ENCODE measurements at places on chromosomes 6 and 20. TPM values are rescaled to one million over a fixed set of nuclear protein-coding genes. Genes with fewer than 3 reads are reported as not detected.

SOBP gene
- 27.7 TPM for total RNA-seq

MRS2 gene
- 22.3 TPM for total RNA-seq

TENT5A gene
- 154 TPM for total RNA-seq

MYCT1 gene
- 25.1 TPM for total RNA-seq

ERVFRD-1 gene
- total RNA-seq: not detected

FAM217A gene
- not detected for total RNA-seq

CPXM1 gene
- 46.9 TPM for total RNA-seq

HLA-DOB gene
- 0.42 TPM for total RNA-seq

PAX1 gene
- not detected for total RNA-seq

RIMS4 gene
- 2.4 TPM for total RNA-seq

PDYN gene
- not detected for total RNA-seq

GSTA3 gene
- total RNA-seq: not detected

REV3L gene
- total RNA-seq: 132 TPM

BTN3A1 gene
- 39.8 TPM for total RNA-seq

ABHD16B gene
- total RNA-seq: not detected

MICB gene
- total RNA-seq: 1.6 TPM

CLDN20 gene
- not detected for total RNA-seq

TREML4 gene
- total RNA-seq: not detected

GATA5 gene
- 6.6 TPM for total RNA-seq

EDN3 gene
- total RNA-seq: 3.1 TPM

NOP56 gene
- 75.1 TPM for total RNA-seq

MEP1A gene
- not detected for total RNA-seq

EEF1A2 gene
- 11.2 TPM for total RNA-seq

ARFGEF3 gene
- 9.6 TPM for total RNA-seq

BFSP1 gene
- total RNA-seq: 3.3 TPM

CAGE1 gene
- not detected for total RNA-seq

FAM184A gene
- total RNA-seq: 12.1 TPM

TRIM26 gene
- total RNA-seq: 13.6 TPM

RBBP8NL gene
- total RNA-seq: 0.69 TPM

TAP1 gene
- total RNA-seq: 16.7 TPM

KHDC1L gene
- total RNA-seq: not detected

SLC12A5 gene
- 0.69 TPM for total RNA-seq

MUC21 gene
- total RNA-seq: not detected

LGSN gene
- not detected for total RNA-seq

NMBR gene
- 0.32 TPM for total RNA-seq

SLC17A1 gene
- not detected for total RNA-seq

NUP153 gene
- total RNA-seq: 43.6 TPM

TRIM10 gene
- total RNA-seq: 0.42 TPM

PSORS1C1 gene
- 0.48 TPM for total RNA-seq

VSX1 gene
- total RNA-seq: not detected

TOP1 gene
- 29.2 TPM for total RNA-seq

BICRAL gene
- 16.2 TPM for total RNA-seq

XKR7 gene
- total RNA-seq: 0.05 TPM

CALHM4 gene
- total RNA-seq: not detected

LY6G6F gene
- total RNA-seq: not detected

NKX2-4 gene
- not detected for total RNA-seq

C6orf62 gene
- total RNA-seq: 85.8 TPM

CRIP3 gene
- total RNA-seq: 3.9 TPM

HLA-DQA2 gene
- 0.95 TPM for total RNA-seq

PLEKHG1 gene
- 39.5 TPM for total RNA-seq

CCND3 gene
- 18.1 TPM for total RNA-seq

Measured in urinary bladder (tissue), 4 donors.